GM03348 (cell line): ENCODE measurements at places on chromosomes 1 and 21.

DNA sequence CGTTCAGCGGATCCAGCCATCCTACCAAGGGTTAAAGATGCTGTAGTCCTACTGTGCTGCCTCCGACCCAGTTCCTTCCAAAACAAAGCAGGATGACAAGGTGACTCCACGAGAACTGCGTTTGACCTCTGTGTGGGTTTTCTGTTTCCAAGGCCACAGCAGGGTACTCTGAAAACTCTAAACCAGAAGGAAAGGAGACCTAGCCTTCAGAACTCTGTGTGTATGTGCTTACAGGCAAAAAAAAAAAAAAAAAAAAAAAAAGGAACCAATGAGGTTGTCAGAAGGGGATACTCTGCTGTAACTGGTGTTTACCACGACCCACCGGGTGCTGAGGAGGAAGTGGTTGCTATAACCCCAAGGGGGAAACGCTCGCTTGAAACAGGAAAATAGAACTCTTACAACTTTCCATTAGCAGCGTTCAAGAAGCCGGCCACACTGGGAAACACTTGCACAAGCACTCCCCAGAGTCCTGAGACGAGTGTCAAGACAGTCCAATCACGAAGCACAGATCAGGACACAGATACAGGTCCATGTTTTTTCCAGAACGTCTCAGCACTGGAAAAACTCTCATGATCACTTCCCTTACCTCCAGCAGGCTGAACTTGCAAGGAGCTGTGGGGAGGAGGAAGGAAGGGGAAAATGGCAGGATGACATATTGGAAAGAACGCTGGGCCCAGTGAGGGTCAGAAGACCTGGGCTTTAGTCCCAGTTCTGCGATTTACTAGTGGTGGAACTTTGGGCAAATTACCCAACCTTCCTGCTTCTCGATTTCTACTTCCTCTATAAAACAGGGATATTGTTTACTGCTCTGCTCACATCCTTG lies 64.0 kb downstream of the ITPKB start:
- DNase-seq = no peak

DNA sequence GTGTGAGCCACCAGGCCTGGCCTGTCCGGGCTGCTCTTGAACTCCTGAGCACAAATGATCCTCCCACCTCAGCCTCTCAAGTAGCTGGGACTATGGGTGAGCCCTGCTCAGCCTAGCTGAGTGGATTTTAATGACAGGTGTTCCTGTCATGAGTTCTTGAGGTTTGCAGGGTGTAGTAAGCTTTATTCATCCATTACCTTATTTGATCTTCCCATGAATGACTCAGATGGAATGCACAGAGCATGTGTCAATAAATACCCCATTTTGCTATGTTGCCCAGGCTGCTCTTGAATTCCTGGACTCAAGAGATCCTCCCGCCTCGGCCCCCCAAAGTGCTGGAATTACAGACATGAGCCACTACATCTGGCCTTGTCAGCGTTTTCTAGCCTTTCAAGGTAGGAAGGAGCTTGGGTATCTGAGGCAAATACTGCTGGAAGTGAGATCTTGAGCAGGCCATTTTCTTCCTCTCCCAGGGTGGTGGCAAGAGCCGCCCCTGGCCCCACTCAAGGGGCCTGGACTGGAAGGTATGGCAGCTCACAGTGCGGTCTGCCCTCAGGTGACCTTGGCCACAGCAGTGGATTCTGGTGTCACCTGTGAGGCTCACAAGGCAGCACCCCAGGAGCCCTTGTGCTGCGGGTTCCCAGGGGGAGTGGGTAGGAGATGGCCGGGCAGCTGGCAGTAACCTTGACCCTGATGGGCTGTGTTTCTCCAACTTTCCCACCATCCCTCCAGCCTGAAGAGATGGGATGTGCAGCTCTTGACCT lies 20.0 kb downstream of the PIK3CD start:
- DNase-seq = peak; percentile 36

DNA sequence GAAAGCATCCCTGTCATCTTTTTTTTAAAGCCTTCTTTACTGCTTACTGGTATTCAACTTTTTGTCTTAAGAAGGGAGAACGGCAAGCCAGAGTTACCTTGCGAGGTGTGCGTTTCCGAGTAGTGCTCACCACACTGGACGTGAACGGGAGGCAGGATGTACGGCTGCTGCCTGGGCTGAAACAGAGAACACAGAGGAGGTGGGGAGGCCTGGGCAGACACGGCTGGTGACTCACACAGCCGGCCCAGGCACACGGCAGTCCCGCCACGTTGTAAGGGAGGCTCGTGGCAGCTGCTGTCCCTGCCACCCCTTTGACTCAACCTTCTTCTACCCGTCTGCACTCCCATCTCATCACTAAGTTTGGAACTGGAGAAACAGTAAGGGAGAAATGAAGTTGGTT lies 105.8 kb downstream of the SMYD2 start:
- DNase-seq = no peak

DNA sequence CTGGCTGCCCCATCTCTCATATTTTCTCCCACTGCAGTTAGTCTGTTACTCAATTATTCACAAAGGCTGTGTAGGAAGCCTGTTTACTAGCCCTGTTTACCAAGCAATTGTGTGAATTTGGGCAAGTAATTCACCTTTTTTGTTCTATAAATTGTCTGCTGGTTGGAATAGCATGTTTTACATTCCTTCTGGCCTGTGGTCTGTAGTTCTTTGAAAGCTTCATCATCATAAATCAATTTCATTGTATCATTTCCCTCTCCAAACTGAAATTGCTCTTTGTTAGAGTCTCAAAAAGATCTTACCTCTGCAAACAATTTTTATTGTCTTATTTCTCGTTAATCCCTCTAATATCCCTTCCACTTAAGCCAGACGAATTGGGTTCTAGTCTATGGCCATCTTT lies 1059.5 kb upstream of the ADGRL4 start:
- peak; percentile 16 for DNase-seq

GRCh38 chr21:44337941-44338895 lies 972 bp downstream of the CFAP410 start:
- peak; percentile 69 for DNase-seq

DNA sequence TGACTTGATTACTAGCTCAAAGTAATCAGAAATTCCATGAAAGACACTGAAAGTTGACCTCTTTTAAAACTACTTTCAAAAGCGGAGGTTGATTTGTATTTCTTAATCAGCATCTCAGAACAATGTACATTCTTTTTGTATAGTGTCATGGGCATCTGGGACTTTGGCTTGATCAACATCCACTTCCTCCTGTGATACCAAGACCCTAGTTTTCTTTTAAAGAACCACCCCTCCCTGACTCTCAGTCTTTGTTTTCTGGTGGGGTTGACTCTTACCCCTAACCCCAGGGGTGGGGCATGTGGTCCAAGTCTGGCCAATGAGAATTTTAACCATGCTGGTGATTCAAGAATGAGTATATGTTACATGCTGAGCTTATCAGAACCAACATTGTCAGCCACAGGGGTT lies 21.7 kb upstream of the IRF2BP2 start:
- DNase-seq = peak; percentile 68

DNA sequence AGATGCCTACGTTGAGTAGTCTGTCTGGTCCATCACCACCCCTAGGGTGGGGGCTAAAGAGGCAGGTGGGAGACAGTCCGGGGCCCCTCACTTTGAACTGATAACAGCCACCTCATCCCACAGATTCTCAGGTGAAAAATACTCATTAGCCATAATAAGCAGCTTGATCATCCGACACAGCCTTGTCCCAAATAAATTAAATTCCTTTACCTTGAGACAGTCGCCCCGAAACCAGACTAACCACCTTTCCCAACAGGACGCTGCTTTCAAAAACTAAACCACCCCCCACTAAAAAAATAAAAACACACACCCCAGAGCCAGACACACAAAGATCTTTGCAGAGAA lies 103.3 kb downstream of the CASZ1 start:
- DNase-seq = no peak

DNA sequence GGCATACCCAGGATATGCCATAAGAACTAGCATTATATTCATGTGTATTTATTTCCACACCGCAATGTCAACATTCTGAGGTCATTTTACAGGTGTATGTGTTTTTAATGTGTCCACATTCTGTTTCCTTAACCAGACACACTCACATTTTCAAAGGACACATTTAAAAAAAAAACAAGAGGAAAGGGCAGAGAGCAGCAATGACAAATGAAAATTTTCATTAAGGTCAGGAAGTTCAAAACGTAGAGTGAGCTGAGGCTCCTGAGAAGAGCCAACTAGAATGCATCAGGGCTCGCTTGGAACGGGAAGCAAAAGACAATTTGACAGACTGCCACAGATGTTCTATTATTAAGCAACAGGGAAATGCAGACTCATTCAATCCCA lies 4.8 kb upstream of the GNPAT start:
- DNase-seq = no peak

DNA sequence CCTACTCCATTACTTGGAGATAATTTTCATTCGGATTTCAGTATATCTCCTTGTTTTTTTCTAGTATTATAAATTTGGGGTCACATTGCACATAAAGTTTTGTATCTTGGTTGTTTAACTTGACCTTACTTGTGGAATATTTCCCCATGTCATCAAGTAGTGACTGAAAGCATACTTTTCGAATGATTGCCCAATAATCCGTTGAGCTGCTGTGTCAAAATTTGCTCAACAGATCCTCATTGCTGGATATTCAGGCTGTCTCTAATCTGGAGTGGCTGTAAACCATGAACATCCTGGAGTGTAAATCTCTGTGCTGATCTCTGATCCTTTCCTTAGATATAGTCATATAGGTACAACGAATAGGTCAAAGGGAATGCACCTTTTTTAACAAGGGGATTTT lies 4.9 kb downstream of the NIPAL3 start:
- peak; percentile 23 for DNase-seq

DNA sequence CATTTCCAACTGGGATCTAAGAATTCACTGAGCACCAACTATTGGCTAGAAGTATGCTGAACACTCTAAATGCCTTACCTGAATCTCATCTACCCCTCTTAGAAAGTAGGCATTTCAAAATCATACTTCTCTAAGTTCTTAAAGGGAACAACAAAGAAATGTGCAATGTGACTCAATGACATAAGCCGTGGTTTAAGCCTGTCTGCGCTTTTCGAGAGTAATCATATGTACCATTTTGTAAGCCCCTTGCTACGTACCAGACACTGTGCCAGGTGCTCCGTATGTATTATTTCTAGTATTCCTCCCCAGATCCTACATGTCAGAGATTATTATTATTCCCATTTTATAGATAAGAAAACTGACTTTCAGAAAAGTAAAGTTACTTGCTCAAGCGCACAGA lies 454.2 kb downstream of the SETD4 start:
- no peak for DNase-seq

GRCh38 chr1:91753878-91754277 lies 132.1 kb downstream of the TGFBR3 start:
- DNase-seq = no peak

- no peak for DNase-seq
These were observed 16.5 kb upstream of the ETS2 start for GRCh38 chr21:38789275-38789674.

DNA sequence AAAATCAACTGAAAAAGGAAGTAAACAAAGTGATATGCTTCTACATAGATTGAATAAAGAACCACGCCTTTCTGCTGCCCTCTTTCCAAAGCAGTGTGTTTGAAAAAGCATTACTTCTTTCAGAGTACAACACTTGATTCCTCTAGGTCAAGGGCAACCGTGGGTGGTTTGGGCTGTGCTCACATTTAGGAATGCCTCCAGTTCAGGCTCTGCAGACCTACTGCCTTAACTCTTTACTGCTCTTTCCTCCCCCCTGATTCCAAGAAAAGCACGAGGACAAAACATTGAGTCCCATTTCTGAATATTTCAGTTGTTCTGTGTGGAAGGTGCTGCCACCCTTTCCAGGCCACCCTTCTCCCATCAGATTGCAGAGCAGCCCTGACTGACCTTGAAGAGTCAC lies 45.2 kb downstream of the ADAMTS1 start:
- no peak for DNase-seq

DNA sequence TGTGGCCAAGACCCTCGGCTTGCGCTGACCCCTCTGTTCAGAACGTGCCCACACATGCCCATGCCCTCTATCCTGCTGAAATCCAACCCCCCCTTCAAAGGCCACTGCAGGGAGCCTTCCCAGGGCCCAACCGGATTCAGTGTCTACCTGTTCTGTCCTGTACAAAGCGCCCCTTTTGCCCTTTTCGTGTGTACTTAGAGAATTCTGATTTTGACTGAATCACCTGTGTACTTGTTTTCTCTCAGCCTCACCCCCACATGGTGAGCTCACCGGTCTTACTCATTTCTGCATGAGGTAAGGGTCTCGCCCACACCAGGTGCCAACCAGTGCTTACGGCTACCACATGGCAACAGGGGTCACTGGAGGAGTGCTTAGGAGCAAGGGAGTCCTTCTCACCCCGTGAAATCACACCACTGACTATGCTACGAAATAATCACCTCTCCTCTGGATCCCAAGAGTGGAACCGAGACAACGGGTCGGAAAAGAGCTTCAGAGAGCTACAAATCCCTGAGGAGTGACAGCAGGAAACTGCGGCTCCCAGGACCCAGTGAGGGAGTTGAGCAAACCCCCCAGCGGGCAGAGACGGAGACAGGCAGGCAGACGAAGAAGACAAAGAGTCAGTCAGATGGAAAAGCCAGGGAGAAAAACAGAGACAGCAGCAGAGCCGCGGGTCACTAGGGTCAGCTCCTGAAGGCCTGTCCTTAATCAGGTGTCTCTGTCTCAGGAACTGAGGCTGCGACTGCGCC lies 2.1 kb upstream of the S100A2 start:
- no peak for DNase-seq

GRCh38 chr1:43065616-43066399 lies 106.3 kb downstream of the EBNA1BP2 start:
- DNase-seq = no peak

DNA sequence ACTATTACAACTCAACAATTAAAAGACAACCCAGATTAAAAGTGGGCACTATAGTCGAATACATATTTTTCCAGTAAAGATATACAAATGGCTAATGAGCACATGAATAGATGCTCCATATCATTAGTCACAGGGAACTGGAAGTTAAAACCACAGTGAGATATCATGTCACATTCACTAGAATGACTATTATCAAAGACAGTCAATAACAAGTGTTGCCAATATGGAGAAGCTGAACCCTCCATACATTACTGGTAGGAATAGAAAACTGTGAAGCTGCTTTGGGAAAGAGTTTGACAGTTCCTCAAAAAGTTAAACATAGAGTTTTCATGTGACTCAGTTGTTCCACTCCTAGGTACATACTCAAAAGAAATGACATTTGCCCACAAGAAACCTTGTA lies 30.6 kb upstream of the MRPS6 start:
- no peak for DNase-seq

- DNase-seq = no peak
These were observed 61.7 kb downstream of the XCL2 start for GRCh38 chr1:168482106-168482505.

GRCh38 chr1:159753386-159753785 lies 27.4 kb upstream of the DUSP23 start:
- DNase-seq = no peak

GRCh38 chr1:100746542-100746932 lies 27.0 kb downstream of the VCAM1 start:
- DNase-seq = no peak

DNA sequence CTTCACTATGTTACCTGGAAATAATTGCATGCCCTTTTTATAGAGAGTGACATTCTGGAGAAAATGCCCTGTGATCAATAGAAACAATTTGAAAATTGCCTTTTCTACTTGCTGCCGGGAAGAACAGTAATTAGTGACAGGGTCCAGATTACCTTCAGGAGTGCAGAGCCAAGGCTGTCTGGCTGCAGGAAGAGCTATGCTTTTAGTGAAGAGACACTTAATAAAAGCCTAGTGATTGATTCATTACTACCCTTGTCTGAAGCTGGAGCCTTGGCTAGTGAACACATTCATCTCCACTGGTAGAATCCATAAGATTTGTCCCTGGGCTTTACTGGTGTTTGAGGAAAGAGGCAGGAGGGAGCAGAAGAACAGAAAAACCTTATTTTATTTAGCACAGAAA lies 12.9 kb upstream of the DNASE2B start:
- DNase-seq = no peak
